ENCODE measurements at places on chromosomes 6 and 20. TPM values are rescaled to one million over a fixed set of nuclear protein-coding genes. Genes with fewer than 3 reads are reported as not detected.
A peak's percentile ranks its signal among the peaks of the same experiment; 100 is the strongest.

- DNase-seq: peak; percentile 38
Measured at GRCh38 chr6:139029470-139030227, 1.1 kb downstream of the ABRACL start.

- DNase-seq: no peak
Measured at GRCh38 chr6:136641873-136642465, 91.7 kb upstream of the MAP7 start.

DNA sequence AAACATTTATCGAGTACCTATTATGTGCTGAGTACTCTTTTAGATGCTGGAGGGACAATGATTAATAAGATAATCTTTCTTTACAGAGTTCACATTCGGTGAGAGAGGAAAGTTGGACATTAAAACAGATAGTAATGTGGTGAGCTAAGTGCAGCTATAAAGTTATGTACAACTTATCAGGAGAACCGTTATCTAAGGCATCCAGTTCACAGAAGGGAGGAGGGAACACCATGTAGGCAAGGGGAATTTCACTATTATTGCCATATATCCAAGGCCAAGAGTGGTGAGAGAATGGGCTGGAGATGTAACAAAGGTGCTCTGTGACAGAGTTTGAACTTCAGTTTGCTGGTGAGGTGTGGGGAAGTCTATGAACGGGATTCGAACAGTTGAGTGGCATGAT, 105.8 kb downstream of the CARMIL1 start:
- DNase-seq: no peak

The RHAG gene
- total RNA-seq: not detected

- no peak for DNase-seq
Measured at GRCh38 chr6:47260021-47260420, 49.7 kb downstream of the TNFRSF21 start.

DNA sequence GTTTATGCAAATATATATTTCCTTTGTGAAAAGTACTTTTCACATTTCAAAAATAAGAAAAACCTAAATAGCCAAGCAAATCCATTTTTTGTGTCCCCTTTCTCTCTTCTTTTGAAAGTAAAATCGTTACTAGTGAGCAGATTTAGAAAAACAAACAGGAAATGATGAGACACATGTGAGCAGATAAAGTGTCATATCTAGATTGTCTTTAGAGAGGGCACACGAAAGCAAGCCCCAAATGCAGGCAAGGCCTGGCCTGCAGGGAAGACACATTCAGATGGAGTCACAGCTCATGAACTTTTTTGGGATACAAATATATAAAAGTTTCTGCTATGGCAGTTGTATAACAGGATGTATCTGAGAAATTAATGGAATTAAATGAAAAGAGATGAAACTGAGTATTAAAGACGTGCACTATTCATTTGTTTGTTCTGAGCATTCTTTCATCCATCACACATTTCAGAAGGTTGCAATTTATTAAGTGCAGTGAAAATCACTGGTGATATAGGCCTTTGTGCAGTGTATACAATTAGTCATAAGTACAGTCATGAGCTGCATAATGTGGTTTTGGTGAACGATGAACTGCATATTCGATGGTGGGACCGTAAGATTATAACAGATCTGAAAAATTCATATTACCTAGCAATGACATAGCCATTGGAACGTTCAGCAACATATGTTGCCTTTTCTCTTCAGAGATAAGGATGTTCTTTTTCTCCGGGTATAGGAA, 101.4 kb downstream of the PACRG start:
- no peak for DNase-seq

The HDGFL1 gene
- total RNA-seq: not detected

GRCh38 chr6:37339741-37340638, 13.8 kb upstream of the RNF8 start:
- no peak for DNase-seq

DNA sequence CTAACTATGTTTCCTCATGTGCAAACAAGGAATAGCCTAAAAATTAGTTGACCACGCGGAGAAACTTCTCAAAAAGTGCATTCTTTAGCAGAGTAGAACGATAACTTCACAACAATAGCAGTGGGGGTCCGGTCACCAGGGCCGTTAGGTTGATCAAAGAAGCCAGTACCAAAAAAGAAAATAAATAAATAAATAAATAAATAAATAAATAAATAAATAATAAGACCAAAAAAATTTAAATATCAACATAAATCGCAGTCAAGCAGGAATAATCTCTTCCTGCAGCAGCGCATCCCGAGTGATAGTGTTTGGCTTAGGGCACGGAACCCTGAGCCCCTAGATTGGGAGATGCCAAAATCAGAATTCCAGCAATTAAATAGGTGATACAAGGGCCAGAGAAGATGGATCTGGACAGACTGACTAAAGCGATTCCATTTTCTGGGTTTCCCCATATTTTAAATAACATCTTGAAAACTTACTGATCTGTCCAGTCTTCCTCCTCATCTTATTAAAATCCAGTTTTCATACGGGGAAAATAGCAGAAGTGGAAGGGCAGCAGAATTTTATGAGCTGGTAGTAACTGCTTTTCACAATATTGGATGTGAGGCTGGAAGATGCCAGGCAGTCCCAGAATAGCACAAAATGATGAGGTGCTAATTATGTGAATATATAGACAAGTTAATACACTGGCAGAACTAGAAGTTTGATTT, 4.4 kb upstream of the OLIG3 start:
- DNase-seq: no peak

GRCh38 chr20:48002517-48002970, 217.3 kb upstream of the SULF2 start:
- no peak for DNase-seq

- no peak for DNase-seq
Measured at GRCh38 chr6:50541941-50542340, 171.4 kb upstream of the TFAP2D start.

The KCNK17 gene
- total RNA-seq: 0.51 TPM

The SLC35F1 gene
- total RNA-seq: 1.5 TPM

DNA sequence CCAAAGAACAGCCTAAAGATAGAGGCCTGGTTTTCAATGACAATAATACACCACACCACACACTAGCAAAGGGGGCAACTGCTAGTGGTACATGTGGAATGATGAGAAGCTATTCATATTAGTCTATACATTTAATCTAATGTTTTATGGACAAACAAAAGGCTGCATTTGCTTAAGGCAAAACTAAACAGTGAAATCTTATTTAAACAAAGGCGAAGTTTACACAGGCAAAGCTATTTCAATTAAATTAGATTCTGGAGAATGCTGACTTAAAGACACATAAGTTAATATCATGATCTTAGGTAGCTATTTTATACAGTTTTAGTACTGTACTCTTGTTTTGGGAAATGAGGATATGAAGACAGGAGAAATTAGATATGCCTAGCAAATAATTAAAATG, 53.9 kb upstream of the SIM1 start:
- DNase-seq: no peak

The SOBP gene
- total RNA-seq: 15.8 TPM

Data from prostate gland (tissue), 2 donors.